ENCODE measurements at places on chromosomes 5 and 9.
A peak's percentile ranks its signal among the peaks of the same experiment; 100 is the strongest.

DNA sequence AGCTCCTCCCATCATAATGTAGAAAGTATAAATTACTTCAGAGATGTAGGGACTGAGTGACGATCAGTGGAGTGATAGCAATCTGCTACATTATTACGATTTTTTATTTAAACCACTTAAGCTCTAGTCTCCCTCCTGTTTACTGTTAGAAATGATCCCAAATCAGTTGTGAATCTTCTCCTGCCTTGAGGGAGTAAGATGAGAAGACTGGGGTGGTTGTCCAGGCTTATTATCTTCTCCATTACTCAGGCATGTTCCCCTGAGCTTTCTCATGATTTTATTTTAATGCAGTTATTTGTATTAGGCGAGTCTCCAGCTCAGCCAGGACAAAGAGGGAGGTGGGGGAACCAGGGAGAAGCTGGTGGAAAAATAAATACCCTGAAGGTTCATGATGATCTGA is 48.2 kb upstream of the CTNNA1 start:
- peak; percentile 50 for DNase-seq

DNA sequence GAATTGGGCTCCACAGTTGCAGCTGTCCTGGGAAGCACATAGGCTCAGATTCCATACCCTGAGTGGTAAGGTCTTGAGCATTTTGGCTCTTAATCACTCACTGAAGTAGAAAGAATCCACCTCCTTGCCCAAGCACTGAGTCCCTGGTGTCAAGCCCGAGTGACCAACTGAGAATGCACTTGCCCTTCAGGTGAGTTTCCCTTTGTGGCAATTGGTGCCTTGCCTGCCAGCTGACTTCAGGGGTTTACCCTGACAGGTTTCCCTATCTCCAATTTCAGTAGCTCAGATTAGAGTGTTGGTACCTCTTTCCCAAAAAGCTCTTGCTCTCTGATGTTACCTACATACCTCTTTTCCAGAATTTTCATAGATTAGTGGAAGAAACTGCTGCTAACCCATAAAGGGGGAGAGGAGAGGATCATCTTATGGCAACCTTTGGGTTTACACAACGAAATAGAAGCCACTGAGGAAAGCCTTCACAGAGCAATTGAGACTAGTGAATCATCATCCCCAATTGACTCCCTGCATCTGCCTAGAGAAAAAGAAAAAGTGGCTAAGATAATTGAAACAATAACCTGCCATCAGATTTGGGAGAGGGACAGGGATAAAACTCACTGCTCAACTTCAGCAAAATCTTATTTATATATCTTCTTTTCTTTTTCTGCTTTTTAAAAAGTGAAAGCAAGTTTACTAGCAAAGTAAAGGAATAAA is 48.6 kb downstream of the CCL28 start:
- no peak for DNase-seq

GRCh38 chr5:20105915-20106314 is 117.9 kb upstream of the CDH18 start:
- no peak for DNase-seq

DNA sequence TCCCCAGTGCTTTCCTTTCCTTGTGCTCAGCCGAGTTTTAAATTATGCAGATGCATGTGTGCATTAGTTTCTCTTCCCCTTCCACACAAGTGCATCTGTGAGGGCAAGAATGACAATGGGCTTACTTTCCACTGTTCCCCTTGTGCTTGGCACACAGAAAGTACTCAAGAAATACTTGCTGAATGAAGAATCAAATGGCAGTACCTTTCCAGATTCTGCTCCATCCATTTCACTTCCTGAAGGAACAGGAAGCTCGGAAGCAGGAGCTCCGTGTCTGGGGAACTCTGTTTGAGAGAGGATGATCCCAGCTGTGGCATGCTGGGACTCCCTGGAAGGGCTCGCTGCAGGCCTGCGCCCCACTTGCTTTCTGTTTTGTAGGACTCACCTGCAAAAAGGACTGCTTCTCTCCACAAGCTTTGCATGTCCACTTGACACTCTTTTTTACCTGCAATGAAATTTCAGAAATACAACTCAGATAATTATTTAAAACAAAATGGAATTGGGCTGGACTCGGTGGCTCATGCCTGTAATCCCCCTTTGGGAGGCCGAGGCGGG is 5.5 kb downstream of the MRNIP start:
- no peak for DNase-seq

- DNase-seq, result no peak
Observed at GRCh38 chr9:129551393-129551973, 69.4 kb downstream of the C9orf50 start.

- no peak for DNase-seq
Observed at GRCh38 chr9:121757281-121757585, 105.8 kb downstream of the DAB2IP start.

GRCh38 chr9:89667726-89668125 is 62.9 kb downstream of the GADD45G start:
- peak; percentile 88 for DNase-seq

DNA sequence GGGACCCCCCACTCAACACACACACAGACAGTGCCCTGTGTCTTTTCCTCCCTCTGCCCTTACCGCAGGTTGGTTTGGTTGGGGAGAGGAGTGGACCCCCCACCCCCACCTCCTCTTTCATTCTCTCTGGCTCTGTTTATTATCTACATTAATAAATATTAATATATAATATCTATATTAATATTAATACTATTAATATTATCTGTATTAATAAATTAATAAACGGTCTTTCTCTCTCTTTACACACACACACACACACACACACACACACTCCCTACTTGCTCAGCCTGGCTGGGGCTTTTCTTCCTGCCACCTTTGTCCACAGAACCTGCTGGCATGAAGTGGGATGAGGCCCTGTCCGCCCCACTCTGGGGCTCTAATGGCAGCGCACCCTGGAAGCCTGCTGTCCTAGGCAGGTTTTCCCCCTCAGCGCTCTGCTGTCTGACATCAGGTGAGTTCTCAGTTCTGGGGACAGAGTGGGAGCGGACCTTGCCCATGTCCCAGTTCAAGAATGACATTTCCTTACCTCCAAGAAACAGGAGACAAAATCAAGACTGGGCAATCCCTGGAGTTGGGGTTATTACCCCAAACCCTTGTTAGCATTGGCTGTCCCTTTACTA is 10.5 kb upstream of the SMIM32 start:
- DNase-seq, result no peak

DNA sequence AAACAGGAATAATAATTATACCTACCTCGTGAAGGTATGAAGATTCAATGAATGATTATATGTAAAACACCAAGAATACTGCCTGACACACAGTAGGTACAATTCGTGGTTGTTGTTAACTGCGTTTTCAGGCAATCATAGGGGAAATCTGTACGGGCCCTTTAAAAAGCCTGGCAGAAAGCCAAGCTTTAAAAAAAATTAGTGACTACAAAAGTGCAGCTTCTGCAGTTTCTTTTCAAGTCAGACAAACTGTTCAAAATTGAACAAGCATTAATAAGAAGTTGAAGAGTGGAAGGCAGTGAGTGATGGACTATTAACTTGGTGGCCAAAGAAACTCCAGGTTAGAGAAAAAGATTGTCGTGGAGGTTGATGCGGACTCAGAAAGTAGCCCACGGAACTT is 85.9 kb upstream of the TRIO start:
- no peak for DNase-seq

DNA sequence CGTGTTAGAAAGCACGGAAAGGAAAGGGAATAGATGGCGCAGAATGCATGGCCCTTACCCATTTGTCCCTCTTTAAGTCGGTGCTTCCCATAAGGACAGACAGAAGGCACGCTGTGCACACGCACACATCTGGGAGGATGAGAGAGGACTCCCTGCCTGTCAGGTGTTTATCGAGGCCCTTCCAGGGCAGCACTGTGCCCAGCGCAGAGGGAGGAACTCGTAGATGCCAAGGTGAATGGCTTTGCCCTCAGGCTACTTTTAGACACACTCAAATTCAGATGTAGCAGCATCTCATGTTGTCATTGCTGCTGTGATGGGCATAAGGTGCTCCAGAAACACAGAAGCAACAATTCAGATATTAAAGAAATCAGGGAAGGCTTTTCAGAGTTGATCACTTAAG is 70.2 kb upstream of the CTSL start:
- DNase-seq, result no peak

- peak; percentile 25 for DNase-seq
Observed at GRCh38 chr9:136923881-136924280, 20.7 kb downstream of the FBXW5 start.

DNA sequence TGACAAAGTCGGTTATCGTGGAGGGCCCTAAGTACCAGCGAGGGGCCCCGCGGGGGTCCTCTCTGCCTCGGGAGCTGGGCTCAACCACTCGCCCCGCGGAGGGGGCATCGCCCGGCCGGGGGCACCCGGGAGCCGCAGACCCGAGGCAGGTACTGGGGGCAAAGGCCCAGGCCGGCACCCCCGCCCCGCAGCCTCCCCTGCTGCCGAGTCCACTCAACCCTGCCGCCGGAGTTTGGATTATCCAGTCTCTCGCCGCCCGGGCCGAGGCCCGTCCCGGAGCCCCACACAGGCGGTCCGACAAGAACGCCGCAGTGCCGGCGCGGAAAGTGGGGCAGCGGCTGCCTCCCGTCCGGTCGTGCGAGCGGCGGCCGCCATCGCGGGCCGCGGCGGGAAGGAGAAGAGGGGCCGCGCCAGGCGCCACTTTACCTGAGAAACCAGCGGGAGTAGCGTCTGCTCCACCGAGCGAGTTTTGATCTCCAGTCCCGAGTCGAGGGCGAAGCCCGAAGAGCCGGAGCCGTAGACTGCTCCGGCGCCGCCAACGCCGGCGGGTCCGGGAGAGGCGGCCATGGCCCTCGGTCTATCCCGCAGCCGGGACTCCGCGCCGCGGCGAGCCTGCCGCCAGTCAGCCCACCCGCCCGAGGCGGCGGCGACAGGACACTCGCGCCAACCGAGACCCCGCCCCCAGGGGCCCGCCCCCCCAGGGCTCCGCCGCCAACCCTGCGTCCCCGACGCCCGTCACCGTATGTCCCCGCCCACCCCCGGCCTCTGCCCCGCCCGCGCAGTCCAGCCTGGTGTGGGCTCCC is at the start of gene CTNNAL1:
Gene CTNNAL1 (minus strand): TSS at position 624 of the 803 bp plus-strand sequence. CDS start 57 bp downstream, at position 567.
- DNase-seq, result peak; percentile 88

DNA sequence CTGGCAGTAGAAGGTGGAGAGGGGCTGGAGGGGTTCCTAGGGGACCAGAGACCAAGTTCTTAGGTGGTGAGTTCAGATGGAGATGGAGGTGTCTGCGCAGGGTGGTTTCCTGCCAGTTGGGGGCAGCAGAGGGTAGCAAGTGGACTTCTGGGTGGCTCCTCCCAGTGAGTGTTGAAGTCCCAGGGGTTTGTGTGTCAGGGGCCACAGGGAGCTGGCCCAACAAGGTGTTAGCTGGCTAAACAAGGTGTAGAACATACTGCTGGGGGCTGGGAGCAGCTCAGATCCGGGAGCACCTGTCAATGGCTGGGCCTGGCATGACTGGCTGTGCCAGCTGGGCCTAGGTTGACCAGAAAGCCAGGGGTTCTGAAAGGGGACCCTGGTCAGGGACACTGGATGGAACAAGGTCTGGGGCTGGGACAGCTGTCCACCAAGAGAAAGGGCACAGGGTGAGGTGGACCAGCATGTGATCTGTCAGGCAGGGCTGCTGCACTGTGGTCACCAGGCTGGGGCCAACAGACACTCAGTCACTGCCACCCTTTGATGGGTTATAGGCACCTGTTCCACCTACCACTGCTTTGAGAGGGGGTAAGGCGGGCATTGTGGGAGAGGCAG is 35.6 kb downstream of the DAB2IP start:
- peak; percentile 38 for DNase-seq

DNA sequence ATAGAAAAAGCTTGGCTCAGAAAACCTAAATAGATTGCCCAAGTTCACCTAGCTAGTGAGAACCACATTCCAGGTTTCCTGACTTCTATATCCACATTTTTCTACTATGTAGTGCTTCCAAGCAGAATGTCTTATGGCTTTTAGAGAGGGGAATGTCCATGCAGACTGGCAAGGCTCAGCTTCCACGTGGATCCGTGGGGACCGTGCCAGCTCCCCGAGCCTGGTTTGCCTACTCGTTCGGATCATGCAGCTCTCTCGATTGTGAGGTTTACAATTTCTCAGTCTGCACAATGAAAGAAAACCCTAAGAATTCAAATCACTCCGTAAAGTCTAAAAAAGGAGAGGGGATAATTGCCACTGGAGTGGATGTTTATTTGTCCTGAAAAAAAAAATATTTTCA is 256.5 kb upstream of the NR4A3 start:
- DNase-seq, result no peak

GRCh38 chr5:38780316-38780715 is 65.5 kb upstream of the OSMR start:
- DNase-seq, result no peak

DNA sequence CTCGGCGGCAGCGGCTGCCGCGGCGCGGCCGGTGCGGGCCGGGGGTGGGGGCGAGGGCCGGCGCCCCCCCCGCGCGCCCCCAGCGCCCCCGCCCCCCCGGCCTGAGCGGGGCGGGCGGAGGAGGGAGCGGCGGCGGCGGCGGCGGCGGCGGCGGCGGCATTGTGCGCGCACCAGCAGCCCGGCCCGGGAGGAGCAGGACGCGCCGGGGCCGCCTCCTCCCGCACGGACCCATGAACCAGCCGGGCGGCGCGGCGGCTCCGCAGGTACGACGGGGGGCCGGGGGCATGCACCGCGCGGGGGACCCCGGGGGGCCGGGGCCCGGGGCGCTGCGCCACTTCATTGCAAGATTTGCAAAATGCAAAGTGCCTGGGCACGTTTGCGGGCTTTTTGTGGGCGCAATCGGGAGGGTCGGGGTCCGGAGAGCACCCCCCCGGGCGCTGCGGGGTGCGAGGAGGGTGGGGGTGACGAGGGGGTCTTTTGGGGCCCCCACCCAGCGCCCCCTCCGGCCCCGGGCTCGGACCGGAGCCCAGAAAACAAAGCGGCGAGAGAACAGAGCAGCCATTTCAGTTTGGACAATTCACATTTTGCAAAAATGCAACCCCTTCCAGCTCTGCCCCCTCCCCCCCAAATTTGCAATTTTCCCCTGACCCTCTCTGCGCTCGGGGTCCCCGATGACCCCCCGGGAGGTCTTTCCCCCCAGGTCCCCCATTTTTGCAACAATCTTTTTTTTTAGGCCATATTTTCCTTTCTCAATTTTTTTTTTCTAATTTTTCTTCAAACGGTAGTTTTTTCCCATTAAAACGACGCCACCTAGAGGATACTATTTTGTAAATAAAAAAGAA is at the start of gene ZNF618:
Gene ZNF618 (plus strand): TSS at position 159 of the 842 bp plus-strand sequence. CDS start 72 bp downstream, at position 231.
- DNase-seq, result peak; percentile 8

- no peak for DNase-seq
Observed at GRCh38 chr5:59236448-59236847, 653.6 kb downstream of the RAB3C start.

- peak; percentile 88 for DNase-seq
Observed at GRCh38 chr5:102049517-102049916, 246.6 kb downstream of the SLCO4C1 start.

- DNase-seq, result no peak
Observed at GRCh38 chr5:29719171-29719570, 1474.3 kb upstream of the CDH6 start.
